ENCODE measurements at places on chromosomes 7 and 10.

DNA sequence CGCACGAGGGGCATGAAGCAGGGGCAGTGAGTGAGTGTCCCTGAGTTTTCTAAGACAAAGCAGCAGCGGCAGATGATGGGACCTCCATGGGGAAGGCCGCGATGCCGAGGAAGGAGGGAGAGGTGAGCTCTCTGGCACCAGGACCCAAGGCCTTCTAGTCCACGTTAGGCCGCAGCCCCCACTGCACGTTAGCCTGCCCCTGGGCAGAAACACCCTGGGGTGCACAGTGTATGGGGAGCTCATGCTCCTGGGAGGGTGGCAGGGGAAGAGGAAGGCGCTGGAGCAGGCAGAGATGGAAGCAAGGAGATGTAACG, 97.3 kb upstream of the IKZF1 start:
- DNase-seq, result no peak

DNA sequence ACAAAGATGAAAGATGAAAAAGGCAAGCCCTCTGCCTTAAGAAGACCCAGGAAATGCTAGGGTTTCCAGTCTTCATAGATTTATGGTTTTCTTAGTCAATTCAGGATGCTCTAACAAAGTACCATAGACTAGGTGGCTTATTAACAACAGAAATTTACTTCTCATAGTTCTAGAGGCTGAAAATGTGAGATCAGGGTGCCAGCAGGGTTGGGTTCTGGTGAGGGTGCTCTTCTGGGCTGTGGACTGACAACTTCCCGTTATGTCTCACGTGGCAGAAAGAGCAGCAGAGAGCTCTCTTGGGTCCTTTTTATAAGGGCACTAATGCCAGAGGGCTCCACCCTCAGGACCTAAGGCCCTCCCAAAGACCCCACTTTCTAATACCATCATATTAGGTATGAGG, 23.7 kb downstream of the ELMO1 start:
- no peak for DNase-seq

- DNase-seq, result no peak
These were observed 7.7 kb upstream of the ADGRA1 start for GRCh38 chr10:133079836-133080682.

GRCh38 chr7:48473205-48473865, 302.1 kb downstream of the ABCA13 start:
- no peak for DNase-seq

DNA sequence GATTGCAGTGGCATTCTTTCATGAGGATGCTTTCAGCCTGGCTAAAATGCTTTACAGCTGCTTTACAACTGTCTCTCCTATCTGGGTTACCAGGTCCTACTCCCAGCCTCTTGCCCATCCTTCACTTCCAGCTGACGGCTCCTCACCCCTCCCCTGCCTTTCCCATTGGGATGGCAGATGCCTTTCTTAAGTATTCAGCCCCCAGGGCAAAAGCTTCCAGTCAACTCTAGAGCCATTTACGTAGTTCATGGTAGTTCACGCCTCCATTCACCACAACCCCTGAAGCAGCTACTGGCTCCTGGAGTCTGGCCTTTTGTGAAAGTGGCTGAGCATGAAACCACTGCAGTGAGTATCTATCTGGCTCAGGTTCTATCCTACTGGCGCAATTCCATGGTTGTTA, 17.2 kb upstream of the BMPER start:
- DNase-seq, result no peak

- no peak for DNase-seq
These were observed 552.2 kb upstream of the ANKRD30A start for GRCh38 chr10:36573246-36573645.

- no peak for DNase-seq
These were observed 333.9 kb downstream of the AUTS2 start for GRCh38 chr7:69932034-69932628.

- DNase-seq, result no peak
These were observed 98.2 kb downstream of the SORBS1 start for GRCh38 chr10:95462740-95463667.

- no peak for DNase-seq
These were observed 170.9 kb downstream of the USP6NL start for GRCh38 chr10:11440250-11441150.

GRCh38 chr7:45720989-45721388, 146.8 kb downstream of the ADCY1 start:
- no peak for DNase-seq
